ENCODE measurements at places on chromosomes 4 and X.

- DNase-seq = no peak
Measured at GRCh38 chr4:1648962-1649361, 35.2 kb downstream of the FAM53A start.

GRCh38 chrX:23887451-23887850 lies 20.3 kb downstream of the APOO start:
- DNase-seq = no peak

- DNase-seq = peak; percentile 72
Measured at GRCh38 chrX:140766024-140766611, 56.6 kb downstream of the LINC00632 start.

DNA sequence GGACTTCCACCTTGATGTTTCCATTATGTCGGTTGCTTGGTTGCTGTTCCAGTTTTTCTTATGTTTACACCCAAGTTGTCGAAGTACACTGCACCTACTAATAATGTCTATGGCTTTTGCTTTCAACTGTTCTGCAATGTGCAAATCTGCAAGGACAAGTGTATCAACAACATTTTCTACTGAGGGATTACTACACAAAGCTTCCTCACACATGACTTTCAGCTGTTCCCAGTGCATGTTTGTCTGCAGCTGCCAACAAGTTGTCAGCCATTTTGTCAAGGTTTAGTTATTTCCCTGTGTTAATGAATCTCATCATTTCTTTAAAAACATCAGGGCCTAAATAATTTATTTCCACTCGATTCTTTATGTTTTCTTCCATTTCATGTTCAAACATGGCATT lies 45.4 kb upstream of the UGT2A3 start:
- DNase-seq = no peak

- DNase-seq = no peak
Measured at GRCh38 chr4:98638661-98639060, 19.8 kb downstream of the TSPAN5 start.

- DNase-seq = no peak
Measured at GRCh38 chrX:44596277-44596676, 53.6 kb upstream of the FUNDC1 start.

DNA sequence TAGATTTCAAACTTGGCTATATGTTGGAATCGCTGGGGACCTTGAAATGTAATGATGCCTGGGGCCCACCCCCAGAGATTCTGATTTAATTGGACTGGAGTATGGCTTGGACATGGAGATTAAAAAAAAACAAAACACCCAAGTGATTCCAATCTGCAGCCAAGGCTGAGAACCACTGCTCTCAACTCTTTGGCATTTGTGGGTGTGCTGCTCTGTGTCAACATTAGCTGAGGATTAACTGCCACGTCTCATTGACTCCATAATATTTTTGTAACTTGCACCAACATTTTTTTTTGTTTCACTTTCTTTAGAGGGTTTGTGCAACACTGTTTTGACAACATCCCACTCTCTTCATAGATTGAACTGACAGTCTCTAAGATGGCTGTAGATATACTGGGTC lies 41.1 kb upstream of the PDK3 start:
- no peak for DNase-seq

GRCh38 chr4:189530848-189531247 lies 409.8 kb upstream of the FRG1 start:
- DNase-seq = no peak

DNA sequence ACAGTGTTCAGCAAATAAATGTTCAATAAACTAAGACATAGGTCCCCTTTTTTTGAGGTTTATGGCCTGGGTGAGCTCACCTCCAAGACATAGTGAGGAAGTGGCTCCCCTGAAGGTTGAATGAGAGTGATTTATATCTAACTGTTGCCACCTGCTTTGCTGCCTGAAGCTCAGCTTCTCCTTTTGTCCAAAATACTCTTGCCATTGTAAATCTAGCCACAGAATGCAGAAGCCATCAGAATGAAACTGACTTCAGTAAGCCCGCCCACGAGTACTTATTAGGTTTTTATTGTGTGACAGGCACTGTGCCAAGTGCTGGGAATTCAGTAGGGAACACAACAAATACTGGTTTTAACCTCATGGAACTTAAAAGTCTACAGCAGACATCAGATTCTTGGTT lies 18.0 kb downstream of the SPINK2 start:
- DNase-seq = no peak

- peak; percentile 38 for DNase-seq
Measured at GRCh38 chrX:43557792-43558191, 98.3 kb upstream of the MAOA start.

GRCh38 chrX:122703762-122704161 lies 480.3 kb upstream of the GRIA3 start:
- DNase-seq = no peak

DNA sequence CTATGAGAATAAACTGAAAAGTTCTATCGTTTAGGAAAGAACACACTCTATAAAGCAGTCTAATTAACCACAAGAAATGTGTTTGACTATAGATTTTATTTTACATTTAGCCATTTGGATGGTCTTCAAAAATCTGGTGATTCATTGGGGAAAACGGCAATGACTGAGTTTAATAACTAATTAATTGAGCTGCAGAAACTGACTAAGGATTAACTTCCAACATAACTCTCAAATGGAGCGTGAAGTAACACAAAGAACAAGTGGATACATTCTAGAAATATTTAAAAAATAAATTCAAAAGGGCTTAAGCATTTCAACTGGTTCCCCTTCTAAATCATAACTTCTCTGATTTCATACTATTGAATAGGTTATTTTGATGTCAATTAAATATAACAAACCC lies 1582.4 kb downstream of the PCDH18 start:
- DNase-seq = no peak

GRCh38 chrX:103256651-103257050 lies 1.7 kb upstream of the TCEAL8 start:
- no peak for DNase-seq

- peak; percentile 54 for DNase-seq
Measured at GRCh38 chrX:53317365-53318069, 36.1 kb upstream of the IQSEC2 start.

GRCh38 chr4:110265001-110265400 lies 66.6 kb upstream of the ELOVL6 start:
- no peak for DNase-seq

DNA sequence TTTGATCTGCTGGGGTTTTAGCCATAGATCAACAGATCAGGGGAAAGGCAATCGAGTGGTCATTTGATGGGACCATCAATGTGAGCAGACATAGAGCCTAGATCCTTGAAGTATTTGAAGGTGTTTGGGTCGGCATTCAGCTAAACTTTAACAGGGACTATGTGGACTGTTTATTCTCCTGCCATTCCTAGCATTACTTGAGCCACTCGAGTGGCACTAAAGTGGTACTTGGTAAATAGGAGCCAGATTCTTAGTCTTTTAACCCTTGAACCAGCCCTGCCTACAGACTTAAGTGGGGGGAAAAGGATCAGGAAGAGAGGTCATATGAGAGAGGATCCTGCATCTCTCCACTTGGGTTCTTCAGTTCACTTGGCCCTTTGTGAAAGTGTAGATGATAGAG lies 3.8 kb downstream of the MSN start:
- DNase-seq = no peak

DNA sequence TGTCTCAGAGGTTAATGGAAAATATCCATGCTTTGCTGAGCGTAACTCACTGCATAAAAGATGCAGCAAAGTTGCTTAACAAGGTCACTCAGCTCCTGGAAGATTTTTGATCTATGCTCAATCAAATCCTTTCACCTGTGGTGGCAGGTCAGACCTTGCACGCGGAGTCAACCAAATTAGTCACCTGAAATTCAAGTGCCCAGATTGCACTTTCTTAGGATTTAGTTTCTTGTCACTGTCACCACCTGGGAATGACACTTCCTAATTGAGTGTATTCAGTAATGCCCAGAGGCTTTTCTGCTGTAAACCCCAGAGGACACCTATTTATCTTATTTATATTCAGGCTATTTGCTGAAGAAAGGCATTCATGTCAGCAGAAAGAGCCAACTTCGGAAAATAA lies 215.8 kb upstream of the SMIM31 start:
- DNase-seq = no peak

- no peak for DNase-seq
Measured at GRCh38 chr4:47278631-47279030, 184.9 kb downstream of the COMMD8 start.

GRCh38 chr4:82381661-82382296 lies 8.0 kb upstream of the HNRNPD start:
- DNase-seq = no peak
